ENCODE measurements at places on chromosomes 12 and 14. TPM values are rescaled to one million over a fixed set of nuclear protein-coding genes. Genes with fewer than 3 reads are reported as not detected.

LRRC9 gene
- 0.22 TPM for total RNA-seq

ANKS1B gene
- total RNA-seq = 14.5 TPM

ULK1 gene
- 53.5 TPM for total RNA-seq

TCL1B gene
- not detected for total RNA-seq

TMEM132C gene
- total RNA-seq = 0.65 TPM

RTL1 gene
- total RNA-seq = not detected

HRK gene
- total RNA-seq = not detected

AQP6 gene
- not detected for total RNA-seq

NFATC4 gene
- 13.2 TPM for total RNA-seq

RD3L gene
- not detected for total RNA-seq

PTCSC3 gene
- not detected for total RNA-seq

B4GALNT1 gene
- 13.2 TPM for total RNA-seq

TAS2R50 gene
- total RNA-seq = not detected

CIROP gene
- not detected for total RNA-seq

KRT4 gene
- total RNA-seq = not detected

PLCZ1 gene
- total RNA-seq = not detected

TMTC2 gene
- 1.6 TPM for total RNA-seq

KLRB1 gene
- not detected for total RNA-seq
